Keratinocyte (primary cell): ENCODE measurements at places on chromosomes 16 and 17. TPM values are rescaled to one million over a fixed set of nuclear protein-coding genes. Genes with fewer than 3 reads are reported as not detected.

Gene CACNG4
- polyA plus RNA-seq: 0.01 to 0.03 TPM in 2 of 3 replicates, not detected in the other

- no peaks in the 10 kb centered on the region for H3K36me3 ChIP-seq
- H3K4me3 ChIP-seq: no peak overlapping the region
- H3K27ac ChIP-seq: peak overlapping the region; percentile 74
- peaks cover 41% of the 10 kb centered on the region for H3K4me1 ChIP-seq
- no peaks in the 10 kb centered on the region for H3K27me3 ChIP-seq
Measured at GRCh38 chr17:43577664-43578403, 31.7 kb upstream of the ETV4 start.

- no peak overlapping the region for H3K4me3 ChIP-seq
- no peak for DNase-seq
- H3K27me3 ChIP-seq: no peaks in the 10 kb centered on the region
- H3K27ac ChIP-seq: no peak overlapping the region
- H3K36me3 ChIP-seq: no peaks in the 10 kb centered on the region
- H3K4me1 ChIP-seq: peaks cover 11% of the 10 kb centered on the region
Measured at GRCh38 chr17:16455997-16456741, 35.8 kb downstream of the LRRC75A start.

Gene ACSM2B
- polyA plus RNA-seq: not detected in 3 replicates

DNA sequence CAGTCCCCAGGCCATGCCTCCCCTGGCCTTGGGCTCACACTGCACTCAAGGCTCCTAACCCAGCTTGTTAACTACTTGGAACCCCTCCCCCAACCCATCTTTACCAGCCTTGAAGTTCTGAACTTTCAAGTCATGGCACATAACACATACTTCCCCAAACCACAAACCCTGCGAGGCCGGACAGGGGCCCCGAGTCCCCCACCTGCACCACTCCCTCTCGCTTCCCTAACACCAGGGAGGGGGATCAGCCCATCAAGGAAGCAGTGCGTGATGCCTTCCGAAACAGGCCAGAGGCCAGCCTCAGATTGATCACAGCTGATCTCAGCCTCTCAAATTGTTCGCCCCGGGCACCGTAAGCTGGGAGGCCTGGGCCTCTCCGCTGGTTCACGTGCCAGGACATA is 3.0 kb upstream of the NLRC3 start:
- no peak overlapping the region for H3K4me3 ChIP-seq
- DNase-seq: peak; percentile 1
- H3K36me3 ChIP-seq: peaks cover 5% of the 10 kb centered on the region

- H3K27me3 ChIP-seq: peaks cover 2% of the 10 kb centered on the region
- H3K4me3 ChIP-seq: no peak overlapping the region
- no peak overlapping the region for H3K27ac ChIP-seq
- H3K4me1 ChIP-seq: no peaks in the 10 kb centered on the region
Measured at GRCh38 chr17:61383689-61384201, 15.9 kb upstream of the TBX2 start.

Gene TMEM238L
- polyA plus RNA-seq: 0.26 TPM in 1 of 3 replicates, not detected in the others

Gene WIPF2
- 7.4 to 11.1 TPM (median 8.5 TPM) in 3 replicates for polyA plus RNA-seq

DNA sequence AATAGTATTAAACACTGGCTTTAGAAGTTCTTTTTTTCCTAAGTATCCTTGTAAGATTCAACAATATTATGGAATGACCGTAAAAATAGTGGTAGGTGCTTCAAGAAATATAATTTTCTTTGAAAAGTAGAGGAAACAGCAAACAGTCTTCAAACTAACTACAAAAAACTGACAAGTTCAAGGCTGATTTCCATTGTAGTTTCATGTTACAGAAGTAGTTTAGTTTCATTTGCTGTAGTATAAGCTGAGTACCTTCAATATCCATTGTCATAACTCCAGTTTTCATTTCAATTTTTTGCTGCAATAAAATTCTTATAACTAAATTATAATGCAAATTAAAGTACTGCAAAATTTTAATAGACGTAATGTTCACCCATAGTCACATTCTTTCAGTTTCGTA is 19.3 kb downstream of the PHKB start:
- no peak overlapping the region for H3K27ac ChIP-seq
- no peaks in the 10 kb centered on the region for H3K36me3 ChIP-seq
- H3K4me1 ChIP-seq: peaks cover 12% of the 10 kb centered on the region
- no peak for DNase-seq
- H3K4me3 ChIP-seq: no peak overlapping the region
- no peaks in the 10 kb centered on the region for H3K27me3 ChIP-seq

- DNase-seq: no peak
- no peaks in the 10 kb centered on the region for H3K36me3 ChIP-seq
- H3K27me3 ChIP-seq: no peaks in the 10 kb centered on the region
- no peak overlapping the region for H3K27ac ChIP-seq
- H3K4me3 ChIP-seq: no peak overlapping the region
- no peaks in the 10 kb centered on the region for H3K4me1 ChIP-seq
Measured at GRCh38 chr16:35344012-35344762, 1884.8 kb downstream of the TP53TG3F start.

Gene ATAD5
- 0.50 to 2.2 TPM (median 1.6 TPM) in 3 replicates for polyA plus RNA-seq

GRCh38 chr16:77157346-77158058 is 33.5 kb upstream of the MON1B start:
- H3K4me1 ChIP-seq: no peaks in the 10 kb centered on the region
- no peak overlapping the region for H3K27ac ChIP-seq
- H3K27me3 ChIP-seq: no peaks in the 10 kb centered on the region
- no peak overlapping the region for H3K4me3 ChIP-seq
- H3K36me3 ChIP-seq: no peaks in the 10 kb centered on the region

DNA sequence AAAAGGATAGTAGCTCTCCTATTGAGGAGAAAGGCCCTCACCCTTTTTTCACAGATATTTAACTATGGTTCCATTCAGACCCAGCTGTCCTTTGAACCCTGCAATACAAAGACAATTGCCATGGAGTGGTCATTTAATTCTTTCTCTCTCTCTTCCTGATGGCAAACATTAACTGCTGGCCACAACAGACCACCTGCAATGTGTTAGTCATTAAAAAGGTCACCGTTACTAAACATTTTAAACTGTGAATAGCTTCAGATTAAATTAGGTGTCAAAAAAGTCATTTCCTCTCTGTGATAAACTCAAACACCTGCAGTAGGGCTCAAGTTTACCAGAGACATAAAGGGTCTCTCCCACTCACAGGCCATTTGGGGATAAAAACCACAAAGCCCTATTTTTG is 697.2 kb downstream of the TOX3 start:
- no peaks in the 10 kb centered on the region for H3K27me3 ChIP-seq
- H3K4me3 ChIP-seq: no peak overlapping the region
- no peaks in the 10 kb centered on the region for H3K36me3 ChIP-seq
- H3K27ac ChIP-seq: no peak overlapping the region
- DNase-seq: no peak

Gene TP53TG3F
- not detected in 3 replicates for polyA plus RNA-seq

- peaks cover 19% of the 10 kb centered on the region for H3K4me1 ChIP-seq
- no peak for DNase-seq
- H3K4me3 ChIP-seq: no peak overlapping the region
- H3K27me3 ChIP-seq: no peaks in the 10 kb centered on the region
Measured at GRCh38 chr16:88665148-88665547, 2.3 kb upstream of the MVD start.

GRCh38 chr17:48159232-48159631 is 51.7 kb downstream of the SNX11 start:
- no peak overlapping the region for H3K4me3 ChIP-seq
- peaks cover 13% of the 10 kb centered on the region for H3K27me3 ChIP-seq
- no peak overlapping the region for H3K27ac ChIP-seq
- H3K36me3 ChIP-seq: no peaks in the 10 kb centered on the region
- no peak for DNase-seq
- H3K4me1 ChIP-seq: peaks cover 2% of the 10 kb centered on the region

Gene SKAP1
- 0.09 TPM in 1 of 3 replicates, not detected in the others for polyA plus RNA-seq

DNA sequence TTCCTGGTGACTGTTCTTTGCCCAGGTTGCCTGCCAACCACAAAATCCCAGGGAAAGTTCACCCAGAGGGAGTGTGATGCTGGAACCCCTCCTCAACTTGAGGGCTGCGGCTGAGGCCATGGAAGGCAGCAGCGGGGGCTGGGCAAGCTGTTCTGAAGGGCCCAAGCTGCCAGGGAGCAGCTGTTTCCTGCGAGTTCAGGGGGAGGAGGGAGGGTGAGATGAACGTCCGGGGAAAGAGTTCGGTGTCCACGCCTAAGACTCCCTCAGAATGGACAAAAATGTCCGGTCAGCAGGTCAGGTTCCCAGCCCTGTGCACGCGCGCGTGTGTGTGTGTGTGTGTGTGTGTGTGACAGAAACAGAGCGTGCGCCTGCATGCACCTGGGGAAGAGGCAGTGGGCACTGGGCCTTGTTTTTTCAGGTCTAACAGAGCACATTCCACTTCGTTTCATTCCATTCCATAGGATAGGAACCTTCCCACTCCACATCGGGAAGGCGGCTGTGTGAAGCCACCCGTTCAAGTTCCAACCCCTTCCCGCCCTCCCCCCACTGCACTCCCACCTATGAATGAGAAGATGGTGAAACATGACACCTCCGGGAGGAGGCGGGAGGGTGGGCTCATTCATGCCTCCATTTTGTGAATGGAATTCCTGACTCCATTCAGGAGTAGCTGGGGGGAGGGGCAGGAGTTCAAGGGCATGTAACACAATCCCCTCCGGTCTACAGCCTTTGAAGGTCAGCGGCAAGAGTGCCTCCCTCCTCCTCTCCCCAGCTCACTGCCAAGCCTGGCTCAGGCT is 15.7 kb downstream of the ETV4 start:
- peaks cover 7% of the 10 kb centered on the region for H3K4me1 ChIP-seq
- H3K4me3 ChIP-seq: no peak overlapping the region
- DNase-seq: no peak
- no peaks in the 10 kb centered on the region for H3K27me3 ChIP-seq
- no peak overlapping the region for H3K27ac ChIP-seq

Gene PLA2G10
- 0.54 to 3.2 TPM (median 1.0 TPM) in 3 replicates for polyA plus RNA-seq

Gene NOTUM
- not detected in 3 replicates for polyA plus RNA-seq

Gene RPAIN
- 18.5 to 22.5 TPM (median 22.1 TPM) in 3 replicates for polyA plus RNA-seq

Gene OTOP2
- polyA plus RNA-seq: 0.08 TPM in 1 of 3 replicates, not detected in the others

DNA sequence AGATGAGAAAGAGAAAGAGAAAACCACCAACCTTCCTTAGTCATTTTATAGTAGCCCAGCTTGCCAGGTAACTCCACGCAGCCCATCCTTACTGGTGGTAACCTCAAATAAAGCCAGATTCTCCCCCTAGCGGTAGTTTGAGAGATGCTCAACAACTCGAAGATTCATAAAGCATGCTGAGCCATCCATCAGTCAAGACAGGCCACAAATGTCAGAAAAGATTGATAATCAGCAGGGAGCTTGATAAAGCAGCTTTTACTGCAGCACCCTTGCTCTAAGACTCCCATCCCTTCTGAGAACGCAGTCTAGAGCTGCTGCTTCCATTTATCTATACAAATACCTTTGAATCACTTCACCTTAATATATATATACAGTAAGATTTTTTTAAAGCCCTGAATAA is 451.5 kb upstream of the HSBP1 start:
- H3K36me3 ChIP-seq: no peaks in the 10 kb centered on the region
- no peak overlapping the region for H3K4me3 ChIP-seq
- H3K4me1 ChIP-seq: no peaks in the 10 kb centered on the region
- no peak overlapping the region for H3K27ac ChIP-seq
- no peaks in the 10 kb centered on the region for H3K27me3 ChIP-seq
